ENCODE measurements at places on chromosomes 4 and X.

DNA sequence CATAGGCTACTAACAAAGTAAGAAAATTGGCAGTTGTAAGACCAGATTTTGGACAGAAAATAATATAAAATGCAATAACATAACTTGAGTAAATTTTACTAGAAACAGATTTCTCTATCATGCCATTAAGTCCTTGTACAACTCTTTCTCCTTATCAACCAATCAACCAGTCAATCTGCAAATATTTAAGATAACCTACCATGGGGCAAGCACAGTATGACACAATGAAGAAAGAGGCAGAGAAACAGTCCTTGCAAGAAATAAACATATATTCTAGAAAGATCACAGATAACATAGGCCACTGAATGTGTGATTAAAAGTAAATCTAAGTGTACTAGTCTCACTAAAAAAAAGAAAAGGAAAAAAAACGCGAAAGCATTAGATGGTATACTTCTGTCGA lies 194.8 kb downstream of the PPP3CA start:
- no peaks in the 10 kb centered on the region for H3K4me1 ChIP-seq
- DNase-seq = no peak

DNA sequence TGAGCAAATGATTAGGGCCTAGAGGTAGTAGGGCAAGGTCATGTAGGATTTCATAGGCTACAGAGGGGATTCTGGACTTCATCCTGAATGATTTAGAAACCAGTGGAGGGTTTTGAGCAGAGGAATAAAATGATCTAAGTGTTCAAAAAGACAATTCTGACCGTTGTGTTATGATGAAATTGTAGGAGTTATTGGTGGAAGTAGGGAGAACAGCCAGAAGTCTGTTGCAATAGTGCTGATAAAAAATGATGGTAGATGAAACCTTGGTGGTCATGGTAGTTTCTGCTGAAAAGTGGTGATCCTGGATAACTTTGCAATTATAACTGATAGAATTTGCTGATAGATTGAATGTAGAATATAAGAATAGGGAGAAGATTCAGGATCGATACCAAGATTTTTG lies 60.2 kb downstream of the MID1IP1 start:
- H3K36me3 ChIP-seq = no peaks in the 10 kb centered on the region
- H3K4me1 ChIP-seq = no peaks in the 10 kb centered on the region
- no peak overlapping the region for H3K27ac ChIP-seq
- no peak for DNase-seq

GRCh38 chr4:48635980-48636379 lies 144.1 kb downstream of the FRYL start:
- no peak overlapping the region for H3K27ac ChIP-seq
- DNase-seq = no peak
- H3K36me3 ChIP-seq = no peaks in the 10 kb centered on the region

GRCh38 chr4:145101091-145101490 lies 3.0 kb downstream of the ABCE1 start:
- H3K27me3 ChIP-seq = no peaks in the 10 kb centered on the region
- no peak overlapping the region for H3K27ac ChIP-seq
- no peak overlapping the region for H3K4me3 ChIP-seq

DNA sequence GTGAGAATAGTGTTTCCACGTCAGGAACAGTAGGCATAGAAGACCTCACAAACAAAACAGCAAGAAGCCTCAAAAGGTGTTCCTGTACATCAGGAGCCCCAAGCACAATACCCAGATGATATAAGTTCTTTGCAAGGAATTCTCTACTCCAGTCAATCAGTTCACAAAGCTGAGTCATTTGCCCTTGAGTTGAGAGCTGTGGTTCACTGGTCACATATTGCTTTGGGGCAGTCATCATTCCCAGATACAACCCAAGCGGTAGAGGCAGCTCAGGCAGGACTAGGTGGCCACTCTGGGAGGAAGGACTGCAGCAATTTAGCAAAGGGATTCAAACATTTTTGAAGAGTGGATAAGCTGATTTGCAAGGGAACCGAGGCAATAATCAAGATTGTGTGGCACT lies 551.5 kb upstream of the ZFP42 start:
- no peaks in the 10 kb centered on the region for H3K27me3 ChIP-seq
- no peaks in the 10 kb centered on the region for H3K36me3 ChIP-seq
- no peak overlapping the region for H3K4me3 ChIP-seq
- DNase-seq = no peak
- no peak overlapping the region for H3K27ac ChIP-seq

DNA sequence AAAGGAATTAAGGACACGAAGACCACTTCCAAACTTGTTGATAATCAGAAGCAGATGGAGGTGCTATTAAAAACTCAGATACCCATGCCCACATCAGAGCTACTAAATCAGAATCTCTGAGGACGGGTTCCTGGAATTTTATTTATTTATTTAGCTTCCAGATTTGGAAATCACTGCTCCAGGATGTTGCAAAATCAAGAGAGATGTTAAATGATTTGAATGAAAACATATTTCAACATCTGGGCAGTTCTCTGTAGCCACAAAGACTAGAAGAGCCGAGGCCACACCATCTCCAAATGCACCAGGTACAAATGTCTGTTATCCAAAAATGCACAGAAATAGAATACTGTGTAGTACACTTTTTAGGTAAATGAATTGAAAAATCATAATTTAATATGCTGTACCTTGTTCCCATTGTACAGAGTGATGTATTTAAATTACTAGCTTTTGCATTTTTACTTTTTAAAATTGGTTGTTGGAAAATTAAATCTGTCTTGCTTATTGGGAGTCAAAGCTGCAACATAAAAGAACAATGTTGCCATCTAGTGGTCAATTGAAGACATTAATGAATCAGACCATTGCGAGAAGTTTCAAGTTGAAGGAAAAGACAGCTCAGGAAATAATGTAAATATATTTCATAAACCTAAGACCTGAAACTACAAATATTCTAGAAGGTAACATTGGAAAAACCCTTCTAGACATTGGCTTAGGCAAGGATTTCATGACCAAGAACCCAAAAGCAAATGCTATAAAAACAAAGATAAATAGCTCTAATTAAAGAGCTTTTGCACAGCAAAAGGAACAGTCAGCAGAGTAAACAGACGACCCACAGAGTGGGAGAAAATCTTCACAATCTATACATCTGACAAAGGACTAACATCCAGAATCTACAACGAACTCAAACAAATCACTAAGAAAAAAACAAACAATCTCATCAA lies 151.3 kb upstream of the TTC29 start:
- H3K36me3 ChIP-seq = no peaks in the 10 kb centered on the region
- H3K27ac ChIP-seq = no peak overlapping the region
- DNase-seq = no peak
- H3K4me3 ChIP-seq = no peak overlapping the region
- no peaks in the 10 kb centered on the region for H3K27me3 ChIP-seq

DNA sequence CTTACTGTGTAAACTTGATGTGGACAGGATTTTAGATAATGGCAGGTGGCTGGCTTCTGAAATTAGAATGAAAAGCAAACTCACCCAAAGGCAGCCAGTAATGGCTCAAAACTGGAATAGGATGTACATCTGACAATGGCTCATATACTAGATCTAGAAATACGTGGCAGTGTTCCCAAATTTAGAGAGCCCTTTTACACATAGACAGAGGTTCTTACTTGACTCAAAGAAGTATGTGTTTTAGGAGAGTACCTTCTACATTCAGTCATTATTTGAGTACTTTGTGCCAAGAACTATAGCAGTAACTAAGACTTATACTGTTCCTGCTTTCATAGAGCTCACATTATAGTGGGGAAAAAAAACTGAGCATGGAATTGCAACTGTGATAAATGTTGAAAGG lies 48.0 kb downstream of the UBE2K start:
- no peak overlapping the region for H3K27ac ChIP-seq
- peaks cover 13% of the 10 kb centered on the region for H3K36me3 ChIP-seq
- no peaks in the 10 kb centered on the region for H3K4me1 ChIP-seq
- no peak overlapping the region for H3K4me3 ChIP-seq
- H3K27me3 ChIP-seq = no peaks in the 10 kb centered on the region

GRCh38 chr4:81629366-81629765 lies 157.7 kb upstream of the RASGEF1B start:
- DNase-seq = no peak
- no peak overlapping the region for H3K27ac ChIP-seq
- no peaks in the 10 kb centered on the region for H3K27me3 ChIP-seq
- no peaks in the 10 kb centered on the region for H3K4me1 ChIP-seq
- no peak overlapping the region for H3K4me3 ChIP-seq

- DNase-seq = no peak
- no peak overlapping the region for H3K27ac ChIP-seq
- no peaks in the 10 kb centered on the region for H3K27me3 ChIP-seq
- no peaks in the 10 kb centered on the region for H3K4me1 ChIP-seq
Observed at GRCh38 chr4:122776916-122777315, 44.4 kb downstream of the BBS12 start.

GRCh38 chr4:3823496-3824341 lies 57.5 kb downstream of the ADRA2C start:
- no peaks in the 10 kb centered on the region for H3K36me3 ChIP-seq
- DNase-seq = no peak
- no peak overlapping the region for H3K27ac ChIP-seq
- H3K4me3 ChIP-seq = no peak overlapping the region
- H3K27me3 ChIP-seq = no peaks in the 10 kb centered on the region

GRCh38 chr4:128519163-128519830 lies 231.7 kb upstream of the PGRMC2 start:
- H3K27me3 ChIP-seq = no peaks in the 10 kb centered on the region
- H3K36me3 ChIP-seq = no peaks in the 10 kb centered on the region
- H3K27ac ChIP-seq = no peak overlapping the region
- no peak overlapping the region for H3K4me3 ChIP-seq
- no peak for DNase-seq

DNA sequence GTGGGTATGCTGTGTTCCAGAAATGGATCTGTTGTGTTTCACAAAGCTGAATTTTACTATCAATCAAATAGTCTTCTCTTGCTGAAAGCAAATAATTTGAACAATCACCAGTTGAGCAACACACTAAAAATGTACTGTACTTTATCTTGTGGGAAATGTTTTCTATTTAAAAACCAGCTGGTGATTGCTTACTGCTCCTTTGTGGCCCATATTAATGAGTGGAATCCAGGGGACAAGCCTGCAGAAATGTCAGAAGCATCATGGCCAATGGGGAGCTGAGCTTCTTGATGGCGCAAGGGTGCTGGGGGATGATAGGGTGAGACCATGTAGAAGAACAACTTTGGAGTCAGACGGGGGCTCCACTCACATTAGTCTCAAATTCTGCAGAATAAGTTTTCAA lies 346.2 kb downstream of the ARHGAP10 start:
- peaks cover 31% of the 10 kb centered on the region for H3K36me3 ChIP-seq
- no peak for DNase-seq
- H3K27ac ChIP-seq = no peak overlapping the region
- H3K4me1 ChIP-seq = no peaks in the 10 kb centered on the region
- no peak overlapping the region for H3K4me3 ChIP-seq

DNA sequence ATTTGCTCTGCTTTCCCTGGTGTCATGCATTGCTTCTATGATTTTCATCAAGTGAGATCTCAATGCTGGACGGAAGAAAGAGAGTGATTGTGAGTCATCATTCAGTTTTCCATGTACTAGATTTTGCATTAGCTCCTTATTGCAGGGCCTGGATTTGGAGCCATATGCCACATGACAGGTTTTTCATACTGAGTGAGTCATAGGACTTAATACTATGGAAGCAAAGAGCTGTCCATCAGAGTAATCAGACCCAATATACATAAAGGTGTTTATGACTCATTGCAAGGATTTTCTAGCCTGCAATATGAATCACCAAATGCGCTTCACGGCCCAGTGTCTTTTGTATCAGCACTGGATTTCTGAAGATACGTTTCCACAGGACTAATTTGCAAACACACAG lies 11.2 kb upstream of the TFDP3 start:
- no peaks in the 10 kb centered on the region for H3K27me3 ChIP-seq
- no peaks in the 10 kb centered on the region for H3K36me3 ChIP-seq
- no peak overlapping the region for H3K27ac ChIP-seq

DNA sequence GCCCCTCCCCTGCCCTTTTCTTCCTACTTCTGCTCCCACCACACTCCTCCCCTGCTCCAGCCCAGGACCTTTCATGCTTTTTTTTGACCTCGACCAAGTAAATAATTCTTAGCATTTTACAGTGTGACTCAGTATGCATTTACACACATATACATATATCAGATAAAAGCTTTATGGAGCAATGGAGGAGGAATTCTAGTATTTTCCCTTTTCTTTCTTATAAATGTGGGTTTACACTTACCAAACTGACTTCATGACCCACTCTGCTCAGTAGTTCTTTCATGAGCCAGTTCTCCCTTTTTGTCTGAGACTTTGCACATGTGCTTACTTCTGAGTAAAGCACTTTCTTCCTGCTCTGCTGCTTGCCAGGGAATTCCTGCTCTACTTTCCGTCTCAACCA lies 111.8 kb upstream of the H2AZ1 start:
- H3K4me1 ChIP-seq = no peaks in the 10 kb centered on the region
- H3K27ac ChIP-seq = no peak overlapping the region
- H3K4me3 ChIP-seq = no peak overlapping the region
- DNase-seq = no peak
- H3K36me3 ChIP-seq = no peaks in the 10 kb centered on the region
